NCI-H1105 (cell line): ENCODE measurements at places on chromosomes 7 and 10.

DNA sequence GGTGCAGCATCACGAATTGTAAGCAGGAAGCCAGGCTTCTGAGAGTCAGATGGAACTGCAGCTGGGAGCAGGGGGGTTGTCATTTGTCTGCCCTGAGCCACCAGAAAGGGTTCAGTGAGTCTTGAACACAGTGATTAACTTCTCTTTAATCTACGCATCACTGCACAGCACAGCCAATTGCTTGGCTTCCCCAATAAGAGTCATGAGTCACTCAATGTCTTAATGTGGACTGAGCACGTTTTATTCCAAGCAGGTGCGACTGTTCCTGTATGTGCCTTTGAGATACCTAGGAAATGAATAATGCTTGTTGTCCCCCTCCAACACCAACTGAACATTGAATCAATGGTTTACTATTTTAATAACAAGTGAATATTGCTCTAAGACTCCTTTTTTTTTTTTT lies 26.0 kb upstream of the PLEKHA1 start:
- peak; percentile 43 for DNase-seq

DNA sequence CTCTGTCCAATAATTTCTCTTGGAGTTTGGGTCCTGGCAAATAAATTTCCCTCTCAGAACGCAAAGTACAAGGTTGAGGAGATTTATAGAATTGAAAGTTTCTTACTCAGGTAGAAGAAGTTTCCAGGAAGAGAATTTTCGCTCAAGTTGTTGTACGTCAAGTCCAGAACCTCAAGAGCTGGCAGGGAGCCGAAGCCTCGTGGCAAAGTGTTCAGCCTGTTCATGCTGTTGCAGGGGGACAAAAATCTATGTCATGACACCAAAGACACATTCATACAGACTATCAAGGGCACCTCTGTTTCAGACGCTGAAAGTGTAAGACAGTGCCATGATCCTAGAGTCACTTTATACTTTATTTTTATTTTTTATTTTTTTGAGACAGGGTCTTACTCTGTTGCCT lies 62.5 kb downstream of the RSU1 start:
- no peak for DNase-seq

- no peak for DNase-seq
Observed at GRCh38 chr10:5588603-5589002, 63.8 kb downstream of the CALML3 start.

- no peak for DNase-seq
Observed at GRCh38 chr10:63666836-63667383, 145.7 kb downstream of the REEP3 start.

DNA sequence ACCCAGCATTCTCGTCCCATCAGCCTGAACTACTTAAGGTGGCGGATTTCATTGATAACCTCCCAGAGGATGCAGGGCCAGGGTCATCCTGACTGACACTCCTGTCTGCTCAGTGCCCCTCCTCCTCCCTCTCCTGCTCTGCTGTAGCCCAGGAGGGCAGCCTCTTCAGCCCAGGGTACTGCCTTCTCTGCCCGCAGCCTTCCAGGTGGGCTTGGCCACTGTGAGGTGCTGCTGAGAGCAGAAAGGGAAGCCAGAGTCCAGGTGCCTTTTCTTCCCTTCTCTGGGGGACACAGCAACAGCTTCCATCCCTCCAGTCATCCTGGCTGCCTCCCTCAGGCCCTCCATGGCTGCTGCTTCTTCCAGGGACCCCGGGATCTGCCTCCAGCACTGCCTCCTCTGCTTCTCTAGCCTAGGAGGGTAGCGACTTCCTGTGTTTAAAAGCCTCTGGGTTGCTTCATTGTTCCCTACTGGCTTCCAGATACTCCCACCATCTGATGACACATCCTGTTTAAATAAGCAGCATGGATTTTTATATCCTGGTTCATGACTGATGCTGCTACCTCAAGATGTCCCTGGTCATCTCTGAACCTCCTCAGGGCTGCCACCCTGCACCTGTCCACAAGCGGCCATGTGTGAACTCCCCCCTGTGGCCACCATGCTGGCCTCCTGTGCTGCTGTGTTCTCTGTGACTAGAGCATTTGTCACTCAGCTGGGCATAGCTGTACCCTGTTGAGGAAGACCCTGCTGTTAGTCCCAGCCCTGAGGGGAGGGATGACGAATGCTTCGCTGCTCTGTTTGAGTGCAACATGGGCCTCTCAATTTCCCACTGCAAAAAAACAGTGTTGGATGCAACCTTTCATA lies 55.8 kb downstream of the AKR1C4 start:
- DNase-seq = no peak

DNA sequence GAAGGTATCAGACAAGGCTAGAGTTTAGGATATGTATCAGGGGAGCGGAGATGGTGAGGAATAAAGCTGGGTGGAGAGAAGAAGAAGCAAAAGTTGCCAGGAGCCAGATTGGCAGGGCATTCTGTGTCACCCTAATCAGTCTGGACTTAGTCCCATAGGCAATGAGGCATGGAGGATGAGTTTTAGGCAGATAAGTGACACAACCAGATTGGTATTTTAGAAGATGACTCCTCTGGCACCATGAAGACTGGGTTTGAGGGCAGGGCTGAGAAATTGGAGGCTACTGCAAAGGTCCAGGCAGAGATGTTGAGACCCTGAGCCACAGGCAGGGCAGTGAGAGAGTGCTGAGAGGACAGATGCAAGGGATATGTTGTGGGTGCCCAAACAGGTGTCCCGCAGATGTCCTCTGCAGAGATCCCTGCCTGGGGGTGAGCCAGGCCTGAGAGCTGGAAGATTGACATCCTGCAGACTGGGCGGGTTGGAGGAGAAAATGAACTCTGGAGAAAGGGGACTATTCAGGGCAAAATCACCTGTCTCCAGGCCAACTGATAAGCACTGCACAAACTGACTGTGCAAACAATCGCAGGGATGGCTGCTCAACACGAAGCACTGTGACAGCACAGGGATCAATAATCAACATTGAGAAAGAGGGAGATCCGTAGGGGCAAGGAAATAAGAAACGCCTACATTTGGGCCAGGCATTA lies 11.9 kb upstream of the HABP2 start:
- DNase-seq = no peak

- no peak for DNase-seq
Observed at GRCh38 chr10:78196964-78197363, 163.3 kb downstream of the RPS24 start.
